ENCODE measurements at places on chromosomes 2 and 18.

DNA sequence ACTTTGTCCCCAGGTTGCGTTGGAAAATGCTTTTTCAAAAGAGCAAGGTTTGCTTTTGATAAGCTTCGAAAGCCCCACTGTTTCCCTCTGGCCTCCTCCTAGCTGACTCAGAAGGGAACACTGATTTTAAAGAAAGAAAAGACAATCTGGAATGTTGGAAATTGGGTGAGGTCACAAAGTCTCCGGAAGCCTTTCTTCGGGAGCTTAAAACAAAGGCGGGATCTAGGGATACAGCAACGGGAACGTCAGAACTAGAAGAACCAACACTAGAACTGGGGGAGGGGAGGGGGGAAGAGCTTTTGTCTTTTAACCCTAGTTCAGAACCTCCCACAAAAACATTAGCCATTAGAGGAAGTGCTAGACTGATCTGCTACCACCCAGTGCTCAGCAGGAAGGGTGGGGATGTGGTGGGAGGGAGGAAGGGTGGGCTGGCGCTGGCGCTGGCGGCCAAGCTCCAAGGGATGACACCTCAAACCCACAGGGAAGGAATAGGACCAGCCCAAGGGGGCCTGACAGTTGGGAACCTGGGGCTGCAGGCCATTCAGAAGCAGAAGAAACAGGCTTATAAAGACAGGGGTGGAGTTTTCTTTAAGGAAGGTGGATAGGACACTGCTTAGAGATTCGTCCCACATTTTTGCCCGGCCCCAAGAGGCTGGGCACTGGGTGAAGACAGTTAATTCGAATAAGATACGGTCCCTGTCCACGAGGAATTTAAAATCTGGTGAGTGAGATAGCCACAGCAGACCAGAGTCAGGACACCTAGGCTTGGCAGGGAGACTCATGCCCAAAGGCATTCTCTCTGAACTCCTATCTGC is 1.7 kb downstream of the TMSB10 start:
- DNase-seq: no peak

GRCh38 chr18:44672506-44672905 is 8.2 kb upstream of the SETBP1 start:
- no peak for DNase-seq

DNA sequence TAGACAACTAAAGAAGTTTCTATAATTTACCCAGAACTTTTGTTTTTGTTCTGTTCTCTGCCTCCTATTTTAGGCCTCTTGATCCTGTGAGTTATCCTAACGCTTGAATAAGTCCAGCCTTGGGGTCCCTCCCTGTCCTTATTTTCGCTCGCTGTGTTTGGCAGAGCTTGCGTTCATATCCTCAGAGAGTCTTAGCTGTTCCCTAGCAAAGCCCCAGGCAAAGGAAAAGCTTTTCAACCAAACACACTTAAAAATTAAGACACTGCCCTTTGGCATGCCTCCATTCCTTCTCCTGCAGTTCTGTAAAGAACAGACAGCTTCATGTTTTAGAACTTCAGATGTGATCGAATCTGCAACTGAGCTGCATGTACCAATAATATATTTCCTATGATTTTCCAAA is 517.2 kb downstream of the SUCLG1 start:
- no peak for DNase-seq

- no peak for DNase-seq
These were observed 54.5 kb downstream of the FAM124B start for GRCh38 chr2:224347176-224348051.

GRCh38 chr2:134109725-134110124 is 144.1 kb upstream of the MGAT5 start:
- DNase-seq: no peak

- no peak for DNase-seq
These were observed 161.3 kb upstream of the REG3A start for GRCh38 chr2:79320871-79321270.

DNA sequence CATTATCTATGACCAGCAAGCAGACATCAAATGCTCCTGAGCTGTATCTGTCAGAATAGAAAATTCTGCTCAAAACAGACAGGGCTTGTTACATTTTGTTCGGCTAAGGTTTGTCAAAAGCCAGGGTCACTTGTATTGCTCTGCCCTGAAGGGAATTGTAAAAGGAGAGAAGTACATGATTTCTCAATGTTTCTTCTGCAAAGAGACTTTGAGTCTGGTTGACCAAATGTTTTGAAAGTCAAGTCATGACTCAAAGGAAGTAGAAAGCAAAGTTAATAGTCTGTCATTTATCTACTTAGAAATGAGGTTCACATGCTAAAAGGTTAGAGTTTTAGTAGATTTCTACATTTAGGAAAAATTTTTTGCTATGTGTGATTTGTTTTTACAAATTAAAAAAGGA is 1624.1 kb upstream of the ZEB2 start:
- DNase-seq: no peak

DNA sequence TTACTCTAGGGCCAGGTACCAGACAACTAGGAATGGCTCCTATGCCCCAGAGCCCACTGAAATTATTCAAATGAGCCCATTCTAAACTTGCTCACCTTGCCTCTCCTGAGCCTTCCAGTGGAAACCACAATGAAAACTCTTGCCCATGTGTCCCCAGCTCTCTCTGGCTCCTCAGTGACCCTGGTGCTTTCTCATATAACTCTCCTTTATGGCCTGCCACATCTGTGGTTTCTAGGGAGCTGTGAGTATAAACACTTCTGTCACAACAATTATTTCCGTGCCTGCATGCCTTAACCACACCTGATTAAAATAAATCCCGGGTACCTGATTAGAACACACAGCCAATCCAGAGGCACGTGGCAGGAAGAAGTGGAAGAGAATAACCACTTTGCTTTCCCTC is 333.0 kb upstream of the SPRED2 start:
- no peak for DNase-seq

DNA sequence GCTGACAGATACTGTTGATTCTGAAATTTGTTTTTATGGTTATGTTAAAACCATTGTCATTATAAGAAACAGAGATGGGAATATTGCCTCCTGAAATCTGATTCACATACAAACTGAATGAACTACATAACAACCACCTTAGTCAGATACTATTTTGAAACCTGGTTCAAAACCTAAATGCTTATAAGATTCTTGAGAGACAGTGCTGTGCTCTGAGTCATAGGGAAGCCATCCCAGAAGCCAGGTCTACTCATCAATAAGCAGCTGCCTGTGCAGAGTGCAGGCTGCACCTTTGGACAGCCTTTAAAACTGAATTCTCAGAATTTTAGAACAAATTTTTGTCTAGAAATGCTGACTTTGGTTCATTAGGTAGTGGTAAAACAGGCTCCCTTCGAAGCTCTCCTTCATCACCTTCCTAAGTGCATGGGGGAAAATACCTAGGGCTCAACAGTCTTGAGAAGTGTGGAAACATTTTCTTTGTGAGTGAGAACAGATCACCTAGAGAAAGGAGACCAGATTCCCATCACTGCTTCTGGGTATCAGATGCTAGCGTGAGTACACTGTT is at the start of gene SERPINB7:
TSS of gene SERPINB7 (plus strand) at position 253 of the 565 bp plus-strand sequence. CDS start 6,955 bp downstream, outside the sequence.
- DNase-seq: no peak

GRCh38 chr2:58976375-58977071 is 735.4 kb upstream of the FANCL start:
- no peak for DNase-seq

GRCh38 chr2:20625491-20626391 is 25.2 kb downstream of the HS1BP3 start:
- DNase-seq: no peak

GRCh38 chr2:108640731-108641130 is 78.6 kb upstream of the RANBP2 start:
- no peak for DNase-seq

GRCh38 chr2:230921806-230922595 is 3.0 kb downstream of the GPR55 start:
- no peak for DNase-seq

DNA sequence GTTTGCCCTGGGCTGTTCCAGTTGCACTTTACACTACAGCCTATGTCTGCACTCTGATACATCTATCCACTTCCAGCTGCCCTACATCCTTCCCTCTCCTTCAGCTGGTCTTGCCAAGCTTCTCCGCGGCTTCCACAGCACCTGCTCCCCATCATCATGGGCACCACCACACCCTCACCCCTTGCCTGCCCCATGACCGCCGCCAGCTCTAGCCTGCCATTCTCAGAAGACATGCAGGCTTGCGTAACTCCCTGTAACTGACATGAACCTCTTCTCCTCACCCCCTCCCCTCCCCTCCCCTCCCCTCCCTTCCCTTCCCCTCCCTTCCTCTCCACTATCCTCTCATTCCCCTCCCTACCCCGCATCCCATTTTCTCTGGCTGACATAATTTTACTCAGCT is 46.0 kb downstream of the PAX8 start:
- DNase-seq: no peak

GRCh38 chr2:101185085-101185484 is 33.9 kb upstream of the TBC1D8 start:
- DNase-seq: no peak

- no peak for DNase-seq
These were observed 96.9 kb downstream of the HDAC4 start for GRCh38 chr2:239303711-239304532.

GRCh38 chr18:34322365-34323289 is 97.9 kb upstream of the NOL4 start:
- DNase-seq: peak; percentile 42

- no peak for DNase-seq
These were observed 3.5 kb downstream of the CPO start for GRCh38 chr2:206942592-206943478.

- no peak for DNase-seq
These were observed 49.0 kb downstream of the FAM168B start for GRCh38 chr2:131044075-131044756.

GRCh38 chr18:76860411-76860810 is 38.1 kb downstream of the ZNF236 start:
- no peak for DNase-seq

DNA sequence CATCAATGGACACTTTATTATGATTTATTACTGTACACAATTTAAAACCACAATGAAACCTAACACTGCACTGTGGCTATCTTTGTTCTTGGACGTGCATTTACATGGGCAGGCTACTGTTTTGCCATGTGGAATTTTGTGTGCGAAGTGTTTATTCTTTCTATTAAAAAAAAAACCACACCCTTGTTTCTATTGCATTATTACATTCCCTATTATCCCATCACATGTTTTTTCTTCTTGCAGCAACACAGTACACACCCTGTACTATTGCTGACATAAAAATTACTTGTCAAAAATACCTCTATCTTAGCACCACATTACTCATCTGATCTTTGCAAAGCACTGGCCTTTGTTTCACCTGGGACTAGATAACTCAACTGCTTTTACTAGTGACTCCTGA is 1.5 kb downstream of the RNF152 start:
- DNase-seq: no peak

- no peak for DNase-seq
These were observed 3.5 kb downstream of the CNDP2 start for GRCh38 chr18:74499633-74500032.

- DNase-seq: no peak
These were observed 334.2 kb downstream of the GRB14 start for GRCh38 chr2:164287056-164287455.

- no peak for DNase-seq
These were observed 36.8 kb downstream of the GPC1 start for GRCh38 chr2:240472078-240472790.

DNA sequence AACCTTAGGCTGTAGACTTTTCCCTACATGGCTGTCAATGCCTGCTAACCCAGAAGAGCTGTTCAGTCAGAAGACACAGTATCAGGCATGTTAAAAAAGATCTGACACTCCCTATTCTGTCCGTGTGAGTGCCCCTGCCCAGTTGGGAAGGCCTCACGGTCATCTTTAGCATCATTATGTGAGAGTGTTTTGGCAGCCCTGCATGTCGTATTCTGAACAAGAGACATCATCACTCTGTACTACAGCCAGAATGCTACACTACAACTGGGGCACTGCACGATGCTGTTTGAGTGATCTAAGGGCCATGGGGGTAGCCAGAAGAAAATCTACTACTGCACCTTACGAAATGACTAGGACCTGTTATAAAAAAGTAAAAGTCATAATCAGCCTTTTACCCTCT is 67.2 kb downstream of the GREB1L start:
- DNase-seq: no peak

- no peak for DNase-seq
These were observed 11.7 kb downstream of the LYPD6B start for GRCh38 chr2:149050188-149050587.

DNA sequence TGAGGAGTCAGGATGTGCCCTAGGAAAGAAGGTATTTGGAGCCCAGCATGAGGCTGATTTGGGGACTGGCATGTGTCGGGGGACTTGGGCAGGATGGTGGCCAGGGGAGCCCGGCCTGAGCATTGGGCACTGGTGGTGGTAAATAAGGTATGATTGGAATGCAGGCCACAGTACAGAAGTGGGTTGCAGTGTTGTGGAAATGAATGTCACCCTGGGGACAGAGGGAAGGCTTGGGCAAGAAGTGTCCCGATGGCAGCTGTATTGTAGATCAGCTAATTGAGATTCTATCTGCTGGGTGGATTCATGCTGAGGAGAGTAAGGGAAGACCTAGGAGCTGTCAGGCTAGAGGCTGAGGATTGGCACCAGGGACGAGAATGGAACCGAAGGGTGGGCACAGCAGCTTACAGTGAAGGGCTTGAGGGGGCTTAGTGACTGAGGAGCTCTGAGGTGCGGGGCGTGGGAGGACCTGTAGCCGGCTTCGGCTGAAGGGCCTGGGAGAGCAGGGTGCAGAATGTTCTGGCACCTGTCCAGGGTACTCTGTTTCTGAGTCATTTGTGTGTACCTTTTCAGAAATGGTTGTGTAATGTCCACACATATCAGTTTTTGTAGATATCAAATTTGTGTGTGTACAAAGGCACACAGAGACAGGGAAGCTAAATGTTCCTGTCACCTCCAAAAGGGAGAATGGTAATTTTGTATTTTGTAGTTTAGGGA is 170.2 kb downstream of the PRKCE start:
- DNase-seq: no peak

DNA sequence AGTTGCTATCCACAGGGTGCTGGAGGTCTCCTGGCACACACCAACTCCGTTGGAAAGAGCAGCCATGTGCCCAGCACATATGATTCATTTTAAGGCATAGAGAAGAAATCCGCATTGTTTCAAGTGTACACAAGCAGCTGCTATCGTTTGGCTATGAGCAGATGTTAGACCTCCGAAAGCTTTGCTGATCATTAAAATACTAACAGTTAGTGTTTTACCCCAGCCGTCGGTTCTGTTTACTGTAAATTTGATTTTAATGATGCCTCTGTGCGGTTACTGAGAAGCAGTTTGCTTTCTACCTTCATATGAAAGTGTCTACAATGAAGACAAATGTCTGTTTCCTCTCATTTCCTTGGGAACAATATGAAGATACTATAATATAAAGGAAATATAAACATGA is 154.9 kb downstream of the PTGR3 start:
- no peak for DNase-seq

DNA sequence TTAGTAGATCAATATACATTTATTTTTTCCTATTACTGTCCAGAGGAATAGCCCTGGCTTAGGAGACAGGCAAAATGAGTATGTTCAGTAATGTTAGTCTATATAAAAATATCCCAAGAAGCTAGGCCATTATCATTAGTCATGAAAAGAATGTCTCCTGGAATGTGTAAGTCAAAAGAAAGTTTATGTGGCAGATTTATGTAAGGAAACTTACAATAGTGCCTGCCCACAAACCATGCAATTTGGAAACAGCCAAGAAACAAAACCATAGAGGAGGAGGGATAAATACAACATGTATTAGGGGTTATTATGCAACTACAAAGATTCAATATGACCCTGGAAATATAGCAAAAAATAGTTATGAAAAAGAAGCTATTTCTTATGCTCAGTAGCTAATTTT is 96.3 kb downstream of the NOL4 start:
- DNase-seq: no peak

- no peak for DNase-seq
These were observed 33.1 kb downstream of the SS18 start for GRCh38 chr18:26057344-26057773.
